Effector memory CD8-positive, alpha-beta T cell (primary cell): ENCODE measurements at places on chromosomes 3 and 15.

DNA sequence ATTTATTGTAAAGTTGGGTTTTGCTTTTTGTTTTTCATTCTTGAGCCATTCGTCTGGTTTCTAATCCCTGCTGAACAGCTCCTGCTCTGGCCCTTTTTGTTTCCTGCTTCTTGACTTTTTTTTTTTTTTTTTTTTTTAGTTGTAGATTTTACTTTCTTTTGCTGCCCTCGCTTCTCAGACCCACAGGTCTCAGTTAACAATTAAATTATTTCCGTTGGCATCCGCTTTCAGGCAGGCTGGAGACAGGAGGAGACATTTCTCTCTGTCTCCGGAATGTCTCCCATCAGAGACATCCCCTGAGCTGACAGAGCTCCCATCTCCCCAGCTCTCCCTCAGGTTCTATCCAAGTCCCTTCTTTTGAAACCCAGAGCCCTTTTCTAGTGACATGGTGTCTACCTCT is 68.6 kb downstream of the SLC6A6 start:
- no peak for DNase-seq

GRCh38 chr15:61879219-61879618 is 181.0 kb downstream of the VPS13C start:
- DNase-seq: no peak

DNA sequence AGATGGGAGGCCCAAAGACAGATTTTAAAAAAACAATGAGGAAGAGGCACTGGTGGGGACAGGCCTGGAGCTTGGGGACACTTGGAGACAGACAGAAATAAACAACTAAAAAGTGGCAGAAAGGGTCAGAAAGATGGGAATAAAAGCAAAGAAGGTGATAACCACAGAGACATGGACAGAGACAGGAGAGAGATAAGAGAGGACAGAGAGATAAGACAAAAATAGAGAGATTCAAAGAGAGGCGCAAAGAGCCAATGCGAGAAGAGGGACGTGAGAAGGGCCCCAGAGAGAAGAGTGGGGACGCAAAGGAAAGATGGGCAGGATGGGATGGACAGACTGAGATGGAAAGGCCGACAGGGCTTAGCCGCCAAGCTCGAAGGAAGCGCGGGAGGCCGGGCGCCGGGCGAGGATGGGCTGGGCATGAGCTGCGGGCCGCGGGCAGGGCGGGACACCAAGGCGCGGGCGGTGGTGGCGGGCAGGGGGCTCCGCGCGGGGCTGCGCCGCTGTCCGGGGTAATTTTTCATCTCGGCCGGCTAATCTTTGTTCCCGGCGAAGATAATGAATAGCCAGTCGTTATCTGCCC is 3.1 kb upstream of the GATA2 start:
- DNase-seq: no peak

- no peak for DNase-seq
Measured at GRCh38 chr3:73611176-73611575, 13.6 kb downstream of the PDZRN3 start.

- DNase-seq: no peak
Measured at GRCh38 chr3:57896691-57897090, 111.5 kb upstream of the FLNB start.

DNA sequence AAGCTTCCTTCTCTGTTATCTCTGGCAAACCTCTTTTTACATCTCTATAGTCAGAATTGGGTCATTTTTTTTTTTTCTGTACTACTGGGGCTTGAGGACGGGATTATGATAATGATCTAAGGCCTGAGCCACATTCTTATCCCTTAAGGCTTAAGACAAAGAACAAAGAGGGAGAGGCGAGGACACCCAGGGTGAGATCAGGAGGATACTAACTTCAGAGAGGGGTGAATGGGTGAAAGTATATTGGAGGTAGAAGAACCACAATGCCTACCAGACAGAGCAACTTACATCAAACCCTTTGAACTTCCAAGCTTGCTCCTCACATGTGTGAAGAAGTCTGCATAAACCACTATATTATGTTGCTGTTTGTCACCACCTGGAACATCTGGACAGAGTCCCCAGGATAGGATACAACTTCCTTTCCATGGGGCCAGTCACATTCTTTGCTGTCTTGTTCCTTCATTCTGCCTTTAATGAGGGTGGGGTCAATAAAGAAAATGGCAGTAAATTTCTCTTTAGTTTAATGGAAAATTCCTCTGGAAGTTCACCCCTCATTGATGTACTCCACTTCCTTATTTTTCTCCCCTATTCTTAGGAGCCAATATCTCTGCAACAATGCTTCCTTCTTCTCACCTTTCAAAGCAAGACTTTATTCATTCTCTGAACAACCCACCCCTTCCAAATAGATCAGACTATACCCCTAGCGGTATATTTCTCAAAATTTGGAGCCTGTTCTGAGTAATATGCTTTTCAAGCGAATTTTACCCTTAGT is 9.1 kb upstream of the PDCD6IP start:
- no peak for DNase-seq
